B cell (primary cell): ENCODE measurements at places on chromosomes 6 and 20.

GRCh38 chr6:71463061-71463460 is 174.4 kb downstream of the OGFRL1 start:
- H3K27ac ChIP-seq, result no peak overlapping the region
- no peaks in the 10 kb centered on the region for H3K4me1 ChIP-seq
- H3K27me3 ChIP-seq, result no peaks in the 10 kb centered on the region
- no peaks in the 10 kb centered on the region for H3K36me3 ChIP-seq
- no peak for DNase-seq

DNA sequence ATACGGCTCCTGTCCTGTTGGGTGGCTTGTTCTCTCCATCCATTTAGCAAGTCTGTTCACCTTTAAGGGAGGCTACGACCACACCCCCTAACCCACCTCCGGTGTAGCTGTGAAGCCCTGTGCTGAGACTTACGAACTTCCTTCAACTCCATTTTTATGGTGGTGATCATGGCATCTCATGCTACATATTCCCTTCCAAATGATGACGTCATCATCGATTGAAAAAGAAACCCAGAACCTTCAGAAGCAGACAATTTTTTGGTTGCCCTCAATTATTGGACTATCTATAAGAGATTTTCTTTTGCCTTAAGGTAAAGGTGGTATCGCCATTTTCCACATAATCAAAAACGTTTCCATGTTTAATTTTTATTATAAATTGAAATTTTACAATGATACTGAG is 389.0 kb downstream of the CBLN4 start:
- no peaks in the 10 kb centered on the region for H3K36me3 ChIP-seq
- H3K4me1 ChIP-seq, result no peaks in the 10 kb centered on the region
- H3K4me3 ChIP-seq, result no peak overlapping the region
- DNase-seq, result no peak
- H3K27me3 ChIP-seq, result no peaks in the 10 kb centered on the region

- H3K4me3 ChIP-seq, result no peak overlapping the region
- H3K4me1 ChIP-seq, result no peaks in the 10 kb centered on the region
- DNase-seq, result no peak
- no peak overlapping the region for H3K27ac ChIP-seq
- H3K27me3 ChIP-seq, result no peaks in the 10 kb centered on the region
Measured at GRCh38 chr6:148265054-148265453, 77.6 kb upstream of the SASH1 start.

- no peak for DNase-seq
- H3K36me3 ChIP-seq, result no peaks in the 10 kb centered on the region
- no peaks in the 10 kb centered on the region for H3K4me1 ChIP-seq
Measured at GRCh38 chr6:40195428-40196134, 261.3 kb upstream of the MOCS1 start.
